Fibroblast of pulmonary artery (primary cell): ENCODE measurements at places on chromosomes 11 and 22.
A peak's percentile ranks its signal among the peaks of the same experiment; 100 is the strongest.

GRCh38 chr11:74010306-74011300, 1.7 kb upstream of the UCP3 start:
- no peak for DNase-seq

GRCh38 chr11:35529971-35530495, 4.6 kb upstream of the PAMR1 start:
- peak; percentile 94 for DNase-seq

- peak; percentile 44 for DNase-seq
Measured at GRCh38 chr11:125990244-125990643, 44.4 kb downstream of the VSIG10L2 start.

DNA sequence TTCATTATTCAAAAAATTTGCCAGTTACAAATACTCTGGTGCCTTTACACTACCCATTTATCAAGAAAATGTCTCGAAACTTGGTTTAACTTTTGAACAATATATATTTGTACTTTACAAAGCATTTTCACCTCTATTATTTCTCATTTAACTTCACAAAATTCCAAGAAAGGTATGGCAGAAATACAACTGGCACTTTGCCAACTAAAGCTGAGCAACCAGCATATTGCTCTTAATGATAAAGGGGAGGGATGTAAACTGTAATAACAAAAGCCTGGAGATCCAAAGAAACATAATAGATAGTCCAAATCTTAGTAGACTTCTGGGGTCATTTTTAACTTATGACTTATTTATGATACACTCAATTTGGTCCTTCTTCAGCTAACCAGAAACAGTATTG, 7.7 kb downstream of the PITPNB start:
- peak; percentile 48 for DNase-seq

- peak; percentile 35 for DNase-seq
Measured at GRCh38 chr11:35554491-35555437, 29.3 kb upstream of the PAMR1 start.

- DNase-seq = no peak
Measured at GRCh38 chr11:120065176-120065575, 72.7 kb downstream of the TRIM29 start.

GRCh38 chr22:35368386-35368785, 12.5 kb upstream of the HMOX1 start:
- DNase-seq = no peak

DNA sequence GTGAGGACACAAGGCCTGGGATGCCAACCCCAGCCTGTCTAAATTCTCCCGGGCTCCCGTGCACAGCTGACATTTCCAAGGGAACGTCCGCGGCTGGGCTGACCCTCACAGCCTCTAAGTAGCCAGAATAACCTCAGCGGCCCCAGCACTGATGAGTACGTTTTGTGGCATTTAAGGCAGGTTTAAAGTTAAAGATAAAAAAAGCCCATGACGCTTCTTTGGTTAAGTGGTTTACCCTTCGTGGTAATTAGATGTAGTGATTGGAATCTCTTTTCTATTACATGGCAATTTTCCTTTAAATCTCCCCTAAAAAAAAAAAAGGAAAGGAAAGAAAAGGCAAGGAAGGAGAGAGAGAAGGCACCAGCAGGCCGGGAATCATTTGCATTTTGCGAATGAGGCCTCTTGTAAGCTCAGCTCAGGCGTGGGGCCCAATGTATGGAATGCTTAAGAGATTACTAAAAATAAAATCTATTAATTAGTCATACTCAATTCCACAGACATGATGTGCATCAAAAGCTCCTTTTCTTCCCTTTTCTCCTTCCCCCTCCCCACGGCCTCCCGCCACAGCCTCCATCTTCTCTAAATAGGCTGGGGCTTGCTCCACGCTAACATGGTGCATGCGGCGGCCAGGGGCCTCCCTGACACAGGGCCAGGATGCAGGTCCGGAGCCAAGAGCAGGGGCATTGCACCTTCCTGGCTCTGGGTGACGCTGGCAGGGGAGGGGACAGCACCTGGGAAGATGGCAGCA, 44.1 kb downstream of the MACROD1 start:
- DNase-seq = peak; percentile 42

- no peak for DNase-seq
Measured at GRCh38 chr22:46732041-46732379, 6.0 kb downstream of the CERK start.

DNA sequence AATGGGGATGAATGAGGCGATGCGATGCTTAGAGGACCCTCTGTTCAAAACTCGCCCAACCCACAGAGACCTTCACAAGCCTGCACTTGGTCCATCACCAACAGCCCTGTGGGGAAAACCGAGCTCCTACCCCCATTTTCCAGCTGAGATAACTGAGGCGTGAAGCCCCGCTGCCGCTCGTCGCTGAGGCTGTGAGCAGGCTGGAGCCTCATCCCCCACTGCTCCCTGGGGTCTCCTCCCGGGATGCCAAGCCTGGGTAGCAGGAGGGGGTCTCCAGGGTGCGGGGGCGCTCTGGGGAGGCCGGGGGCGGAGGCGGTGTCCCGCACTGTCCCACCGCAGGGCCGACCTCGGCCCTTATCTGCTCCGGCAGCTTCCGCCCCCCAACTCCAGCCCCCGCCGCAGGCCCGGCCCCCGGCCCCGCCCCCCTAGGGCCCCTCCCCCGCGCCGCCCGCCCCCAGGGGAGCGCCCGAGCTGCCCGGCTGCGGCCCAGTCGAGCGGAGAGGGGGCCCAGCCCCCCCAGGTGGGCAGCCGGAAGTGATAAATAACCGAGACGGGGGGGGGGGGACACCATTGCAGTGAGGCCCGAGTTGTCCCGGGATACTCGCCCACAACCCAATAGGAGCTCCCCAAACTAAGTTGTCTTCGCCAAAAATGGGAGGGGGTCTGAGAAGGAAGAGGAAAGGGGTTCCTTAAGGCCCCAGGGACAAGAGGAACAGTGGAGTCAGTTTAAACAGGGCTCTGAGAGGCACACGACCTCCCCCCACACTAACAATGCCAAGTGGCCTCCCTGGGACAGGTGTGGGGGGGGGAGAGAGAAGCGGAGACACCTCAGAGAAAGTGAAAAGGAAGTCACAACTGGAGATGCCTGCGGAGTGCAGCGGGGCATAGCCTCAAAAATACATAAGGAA, 8.3 kb upstream of the SLC39A13 start:
- DNase-seq = no peak

- no peak for DNase-seq
Measured at GRCh38 chr22:30809086-30809485, 114.4 kb downstream of the OSBP2 start.

DNA sequence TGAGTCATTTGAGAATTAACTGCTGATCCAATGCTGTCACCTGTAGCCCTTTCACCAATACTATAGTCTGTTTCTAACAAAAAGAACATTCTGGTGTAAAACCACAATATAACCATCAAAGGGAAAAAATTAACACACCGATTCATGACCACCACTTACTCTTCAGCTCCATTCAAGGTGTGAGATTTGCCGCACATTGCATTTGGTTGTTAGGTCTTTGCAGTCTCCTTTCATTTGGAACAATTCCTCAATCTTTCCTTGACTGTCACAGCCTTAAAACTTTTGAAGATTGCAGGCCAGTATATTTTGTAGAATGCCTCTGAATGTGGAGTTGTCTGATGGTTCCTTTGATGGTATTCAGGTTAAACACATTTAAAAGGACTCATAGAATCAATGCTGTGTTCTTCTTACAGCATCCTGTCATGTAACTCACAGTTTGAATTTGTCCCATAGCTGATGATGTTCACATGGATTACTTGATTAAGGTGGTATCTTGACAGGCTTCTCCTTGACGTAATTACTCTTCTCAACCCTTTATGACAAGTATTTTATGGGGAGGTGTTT, 63.6 kb downstream of the TNRC6B start:
- no peak for DNase-seq

DNA sequence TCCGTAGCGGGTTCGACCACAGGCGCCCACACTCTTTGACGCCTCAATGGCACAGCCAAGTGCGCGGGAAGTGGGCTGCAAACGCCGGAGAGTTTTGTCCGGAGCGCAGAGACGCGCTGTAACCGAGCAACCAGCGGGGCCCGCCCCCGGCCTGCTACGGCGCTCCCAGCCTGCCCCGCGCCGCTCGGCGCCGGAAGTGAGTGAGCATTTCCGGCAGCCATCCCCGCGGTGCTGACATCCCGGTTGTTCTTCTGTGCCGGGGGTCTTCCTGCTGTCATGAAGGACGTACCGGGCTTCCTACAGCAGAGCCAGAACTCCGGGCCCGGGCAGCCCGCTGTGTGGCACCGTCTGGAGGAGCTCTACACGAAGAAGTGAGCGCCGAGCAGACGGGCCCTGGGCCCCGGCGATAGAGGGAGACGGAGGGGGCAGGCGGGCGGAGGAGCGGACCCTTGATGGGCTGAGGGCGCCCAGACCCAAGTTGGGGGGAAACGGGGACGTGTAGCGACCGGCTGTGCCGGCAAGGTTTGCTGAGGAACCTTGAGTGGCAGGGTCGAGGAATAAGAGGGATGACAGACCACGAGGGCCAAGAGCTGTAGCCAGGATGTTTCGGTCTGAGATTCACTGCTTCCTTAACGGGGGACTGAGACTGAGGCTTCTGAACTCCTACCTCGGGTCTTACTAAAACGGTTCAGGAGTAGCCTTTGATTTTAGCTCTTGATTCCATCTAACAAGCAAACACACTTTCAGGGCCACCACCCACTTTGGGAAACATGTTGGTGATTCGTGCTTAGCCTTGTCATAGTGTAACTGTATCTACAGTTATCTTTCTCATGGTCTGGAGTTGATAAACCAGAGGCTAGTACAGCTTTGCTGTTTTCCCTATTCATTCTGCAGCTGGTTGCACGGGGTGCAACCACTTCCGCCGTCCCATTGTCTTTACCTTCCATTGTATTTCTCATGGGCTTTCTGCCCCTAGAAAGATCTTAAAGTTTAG, at the start of gene PSMD13:
Gene PSMD13 (plus strand): TSS at position 203 of the 994 bp plus-strand sequence. CDS start 74 bp downstream, at position 277.
- peak; percentile 84 for DNase-seq

DNA sequence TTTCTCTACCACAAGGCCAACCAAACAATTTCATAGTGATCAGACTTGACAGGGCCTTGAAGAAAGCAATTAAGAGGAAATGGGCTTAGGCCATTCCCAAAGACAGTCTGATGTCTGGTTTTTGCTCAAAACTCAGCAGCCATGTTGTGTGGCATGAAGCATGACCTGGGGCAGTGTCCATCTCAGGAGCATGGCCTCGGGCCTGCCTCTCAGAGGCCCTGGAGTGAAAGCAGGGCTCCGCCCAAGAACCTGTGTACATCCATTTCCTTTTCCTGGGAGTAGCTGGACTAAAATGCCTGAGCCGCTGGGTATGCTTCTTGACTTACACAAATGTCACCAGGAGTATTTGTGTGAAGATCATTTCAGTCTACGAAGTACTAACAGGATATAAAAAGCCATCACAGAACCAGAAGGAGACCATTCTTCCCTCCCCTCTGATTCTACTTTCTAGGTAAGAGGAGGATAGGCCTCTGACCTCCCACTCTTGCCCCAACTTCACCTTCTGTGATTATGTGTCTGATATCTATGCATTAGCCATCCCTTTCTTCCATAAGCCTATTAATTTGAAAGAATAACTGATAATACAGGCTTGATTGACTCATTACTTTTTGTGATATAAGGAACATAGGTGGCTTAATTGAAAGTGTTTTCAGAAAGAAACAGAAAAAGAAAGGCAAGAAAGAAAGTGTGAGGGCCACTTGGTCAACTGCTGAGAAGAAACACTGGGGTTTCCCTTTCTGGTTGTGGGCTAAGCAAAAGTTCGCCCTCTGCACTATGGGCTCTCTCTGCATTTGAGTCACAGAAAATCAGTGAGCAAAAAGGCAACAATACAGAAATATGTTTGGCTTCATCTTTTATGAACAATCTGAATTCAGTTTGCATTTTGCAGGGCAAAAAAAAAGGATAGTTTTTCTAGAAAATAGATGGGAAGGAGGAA, 188.6 kb upstream of the MTMR2 start:
- peak; percentile 42 for DNase-seq

- no peak for DNase-seq
Measured at GRCh38 chr22:43564859-43565258, 153.0 kb downstream of the MPPED1 start.

GRCh38 chr22:34072585-34072984, 152.3 kb upstream of the LARGE1 start:
- DNase-seq = no peak

DNA sequence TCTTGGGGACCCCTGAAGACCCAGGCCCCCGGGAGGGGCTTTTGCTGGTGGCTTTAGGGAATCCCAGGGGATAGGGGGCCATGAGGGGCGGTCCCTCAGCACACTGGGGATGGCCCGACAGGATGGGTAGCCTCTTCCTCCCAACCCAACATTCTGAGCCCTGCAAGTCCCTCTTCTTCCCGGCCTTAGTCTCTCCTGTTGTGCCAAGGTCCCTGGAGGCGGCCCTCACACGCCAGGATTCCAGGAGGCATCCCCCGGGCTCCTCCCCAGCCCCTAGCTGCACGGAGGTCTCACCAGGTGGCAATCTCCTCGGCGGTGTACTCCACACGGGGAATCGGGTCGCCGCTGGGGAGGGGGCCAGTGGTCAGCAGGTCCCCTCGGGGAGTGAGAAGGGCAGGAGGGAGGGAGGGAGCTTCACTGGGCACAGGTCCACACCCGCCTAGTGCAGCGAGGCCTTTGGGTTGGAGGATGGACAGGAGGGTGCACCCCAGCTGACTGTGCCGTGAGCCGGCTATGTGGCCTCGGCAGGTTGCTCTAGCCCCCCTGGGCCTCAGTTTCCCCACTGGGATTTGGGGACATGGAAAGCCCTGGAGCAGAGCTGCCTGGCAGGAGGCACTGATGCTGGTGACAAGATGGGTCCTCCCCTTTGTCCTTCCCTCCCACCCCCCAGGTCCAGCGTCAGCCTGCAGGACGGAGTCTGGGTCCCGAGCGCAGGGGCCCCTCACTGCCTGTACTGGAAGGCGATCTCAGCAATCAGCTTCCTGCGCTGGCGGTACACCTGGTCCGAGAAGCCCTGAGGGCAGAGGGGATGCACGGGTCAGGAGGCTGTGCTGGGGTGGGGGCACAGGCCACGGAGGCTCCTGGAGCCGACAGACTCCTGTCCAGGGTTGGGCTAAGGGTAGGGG, 4.2 kb downstream of the TH start:
- DNase-seq = no peak

GRCh38 chr11:66414120-66414934, 6.5 kb upstream of the NPAS4 start:
- DNase-seq = no peak

GRCh38 chr11:14645015-14645912, 1.7 kb downstream of the PDE3B start:
- peak; percentile 20 for DNase-seq

GRCh38 chr22:27246558-27246957, 555.0 kb downstream of the MN1 start:
- DNase-seq = no peak

- peak; percentile 55 for DNase-seq
Measured at GRCh38 chr11:72406540-72407527, 27.5 kb downstream of the CLPB start.

- no peak for DNase-seq
Measured at GRCh38 chr11:131356206-131356605, 14.2 kb upstream of the NTM start.

GRCh38 chr11:34182921-34183685, 77.7 kb downstream of the NAT10 start:
- DNase-seq = no peak
